SJCRH30 (cell line): ENCODE measurements at places on chromosomes 5 and 9. TPM values are rescaled to one million over a fixed set of nuclear protein-coding genes. Genes with fewer than 3 reads are reported as not detected.

DNA sequence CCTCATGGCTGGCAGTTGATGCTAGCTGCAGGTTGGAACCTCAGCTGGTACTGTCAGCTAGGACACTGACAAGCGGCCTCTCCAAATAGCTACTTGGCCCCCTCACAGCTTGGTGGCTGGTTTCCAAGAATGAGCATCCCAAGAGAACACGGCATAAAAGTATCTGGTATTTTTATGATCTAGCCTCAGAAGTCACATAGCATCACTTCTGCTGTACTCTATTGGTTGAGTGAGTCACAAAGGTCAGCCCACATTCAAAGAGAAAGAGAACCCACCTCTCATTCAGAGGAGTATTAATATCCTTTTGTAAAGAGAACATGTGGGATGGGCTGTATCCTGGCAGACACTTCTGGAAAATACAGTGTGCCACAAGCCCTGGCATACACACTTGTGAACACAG is 6.0 kb upstream of the SIL1 start:
- no peak for DNase-seq

GRCh38 chr9:2096376-2096970 is 81.3 kb downstream of the SMARCA2 start:
- DNase-seq, result no peak

DNA sequence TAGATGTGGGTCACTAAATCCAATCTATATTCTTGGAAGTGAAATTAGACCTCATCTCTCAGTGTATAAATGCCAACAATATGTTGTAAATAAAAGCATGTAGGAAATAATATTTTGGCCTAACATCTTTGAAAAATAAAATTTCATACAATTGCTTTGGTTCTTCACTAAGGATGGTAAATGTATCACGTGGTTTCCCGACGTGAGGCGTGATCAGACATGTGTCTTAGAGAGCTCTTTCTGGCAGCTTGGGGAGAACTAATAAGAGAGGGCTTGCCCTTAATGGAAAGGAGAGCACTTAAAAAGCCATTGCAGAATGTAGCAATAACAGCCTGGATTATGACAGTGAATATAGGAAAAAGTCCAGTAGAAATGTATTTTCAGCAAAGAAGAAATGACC is 602.6 kb downstream of the CDH12 start:
- DNase-seq, result no peak

Gene SPATA31C1
- total RNA-seq, result 0.10 and 0.14 TPM in 2 replicates

DNA sequence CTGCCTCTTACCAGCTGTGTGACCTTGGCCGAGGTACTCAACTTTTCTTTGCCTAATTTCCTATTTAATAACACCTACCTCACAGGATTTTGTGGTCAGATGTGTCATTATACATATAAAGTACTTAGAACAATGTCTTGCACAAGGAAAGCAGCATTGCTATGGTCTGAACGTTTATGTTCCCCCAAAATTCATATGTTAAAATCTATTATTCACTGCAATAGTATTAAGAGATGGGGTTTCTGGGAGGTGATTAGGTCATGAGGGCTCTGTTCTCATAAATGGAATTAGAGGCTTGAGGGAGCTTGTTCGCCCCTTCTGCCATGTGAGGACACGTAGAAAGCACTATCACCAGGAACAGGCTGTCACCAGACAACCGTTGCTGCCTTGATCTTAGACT is 10.9 kb upstream of the RNF145 start:
- DNase-seq, result no peak

Gene NR4A3
- 0.13 and 0.32 TPM in 2 replicates for total RNA-seq

DNA sequence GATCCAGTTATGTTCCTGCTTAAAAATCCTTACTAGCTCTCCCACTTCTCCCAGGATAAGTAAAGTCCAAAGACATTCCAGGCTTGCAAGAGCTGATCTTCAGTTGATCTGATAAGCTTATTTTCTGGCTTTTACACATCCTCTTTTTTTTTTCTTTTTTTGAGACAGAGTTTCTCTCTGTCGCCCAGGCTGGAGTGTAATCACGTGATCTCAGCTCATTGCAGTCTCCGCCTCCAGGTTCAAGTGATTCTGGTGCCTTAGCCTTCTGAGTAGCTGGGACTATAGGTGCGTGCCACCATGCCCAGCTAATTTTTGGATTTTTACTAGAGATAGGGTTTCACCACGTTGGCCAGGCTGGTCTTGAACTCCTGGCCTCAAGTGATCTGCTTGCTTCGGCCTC is 37.3 kb upstream of the PTPN3 start:
- no peak for DNase-seq

Gene CCDC180
- 0.73 and 1.5 TPM in 2 replicates for total RNA-seq

DNA sequence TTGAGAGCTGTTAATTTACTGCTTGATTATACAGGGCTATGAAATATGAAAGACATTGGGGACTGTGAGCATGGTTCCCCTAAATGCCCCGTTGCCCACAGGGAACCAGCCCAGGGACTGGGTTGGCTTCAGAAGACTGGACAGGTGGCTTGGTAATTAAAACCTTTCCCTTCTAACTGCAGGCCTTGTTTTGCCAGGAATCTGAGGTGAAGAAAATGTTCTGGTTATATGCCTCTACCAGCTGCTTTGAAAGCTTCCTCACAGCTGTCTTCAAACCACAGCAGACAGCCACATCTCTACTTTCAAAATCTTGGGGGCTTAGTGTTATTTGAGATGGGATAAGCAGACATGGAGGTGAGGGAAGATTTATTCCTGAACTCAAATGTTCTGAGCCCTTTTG is 153.3 kb upstream of the SPRY4 start:
- peak; percentile 95 for DNase-seq

DNA sequence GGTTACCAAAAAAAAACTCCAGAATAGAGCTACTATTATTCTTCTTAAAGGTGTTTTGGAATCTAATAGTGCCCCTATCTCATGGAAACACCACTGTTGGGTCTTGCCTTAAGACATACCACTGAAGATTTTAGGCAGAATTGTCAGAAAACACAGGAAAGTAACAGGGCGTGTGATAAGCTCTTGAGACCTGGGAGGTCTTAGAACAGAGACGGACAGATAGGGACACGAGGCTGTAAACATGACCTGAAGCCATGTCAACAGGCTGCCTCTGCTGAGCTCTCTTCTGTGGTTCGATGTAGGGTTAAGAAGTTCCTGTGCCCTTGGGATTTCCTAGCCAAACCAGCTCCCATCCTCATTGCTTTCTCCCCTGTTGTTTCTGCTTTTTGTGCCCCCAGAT is 69.3 kb downstream of the CTSL start:
- DNase-seq, result no peak

- DNase-seq, result no peak
These were observed 55.4 kb downstream of the ACER2 start for GRCh38 chr9:19464061-19464763.

GRCh38 chr5:76180814-76181805 is 97.9 kb downstream of the SV2C start:
- DNase-seq, result no peak

Gene FSTL4
- 7.0 and 7.1 TPM in 2 replicates for total RNA-seq

Gene DMGDH
- total RNA-seq, result not detected in 2 replicates

GRCh38 chr5:103624035-103624480 is 61.5 kb upstream of the NUDT12 start:
- DNase-seq, result no peak

DNA sequence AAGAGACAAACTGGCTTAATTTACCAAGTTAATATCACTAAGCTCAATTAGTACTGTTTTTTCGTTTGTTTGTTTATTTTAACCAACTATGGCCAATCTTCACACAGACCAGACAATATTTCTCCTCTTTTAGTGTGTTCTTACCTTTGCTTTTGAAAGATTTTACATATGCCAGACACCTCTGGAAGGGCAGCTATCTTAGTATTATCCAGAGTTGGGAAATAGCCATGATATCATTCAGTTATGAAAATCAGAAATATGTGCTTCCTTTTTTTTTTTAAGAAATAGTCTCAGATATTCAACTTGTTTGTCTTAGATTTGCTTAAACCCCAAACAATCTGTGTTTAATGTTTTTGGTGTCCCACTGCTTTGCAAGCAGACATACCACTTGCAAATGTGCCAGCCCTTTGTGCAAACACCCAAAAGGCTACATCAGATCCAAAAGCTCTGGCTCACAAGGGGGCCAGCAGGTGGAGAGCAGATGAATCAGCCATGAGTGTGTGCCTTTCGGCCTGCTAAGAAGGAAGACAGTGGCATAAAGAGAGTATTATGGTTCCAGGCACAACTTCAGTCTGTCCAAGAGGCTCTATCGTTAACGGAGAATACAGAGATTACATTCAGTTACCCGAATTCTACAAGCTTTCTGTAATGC is 147.6 kb downstream of the EFNA5 start:
- DNase-seq, result no peak

Gene FRMD3
- total RNA-seq, result 17.4 and 17.6 TPM in 2 replicates
